Cardiac septum (tissue), 1 donor: ENCODE measurements at places on chromosomes 1 and 21. TPM values are rescaled to one million over a fixed set of nuclear protein-coding genes. Genes with fewer than 3 reads are reported as not detected.

The ADAMTS1 gene
- 92.5 TPM for total RNA-seq

The DNAJC8 gene
- total RNA-seq, result 54.1 TPM

The UMODL1 gene
- total RNA-seq, result not detected

The AVPR1B gene
- not detected for total RNA-seq

The SYDE2 gene
- total RNA-seq, result 20.2 TPM

The CDC42 gene
- 164 TPM for total RNA-seq

The CACHD1 gene
- 2.9 TPM for total RNA-seq

The CHRM3 gene
- 0.40 TPM for total RNA-seq

DNA sequence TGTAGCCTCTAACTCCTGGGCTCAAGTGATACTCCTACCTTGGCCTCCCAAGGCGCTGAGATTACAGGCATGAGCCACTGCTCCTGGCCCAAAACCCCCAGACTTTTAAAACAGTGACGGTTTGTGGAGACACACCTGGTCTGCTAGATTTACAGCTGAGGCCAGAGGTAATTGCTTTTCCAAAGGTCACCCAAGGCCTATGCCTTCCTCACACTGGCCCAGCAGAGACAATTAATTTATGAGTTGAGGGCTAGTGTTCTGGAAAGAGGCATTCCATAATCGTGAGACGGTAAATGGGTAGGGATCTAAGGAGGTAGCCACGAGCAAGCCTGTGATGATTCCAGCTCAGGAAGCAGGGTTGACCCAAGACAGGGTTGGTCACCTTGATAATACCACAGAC is 12.4 kb upstream of the PARP1 start:
- no peak for DNase-seq

DNA sequence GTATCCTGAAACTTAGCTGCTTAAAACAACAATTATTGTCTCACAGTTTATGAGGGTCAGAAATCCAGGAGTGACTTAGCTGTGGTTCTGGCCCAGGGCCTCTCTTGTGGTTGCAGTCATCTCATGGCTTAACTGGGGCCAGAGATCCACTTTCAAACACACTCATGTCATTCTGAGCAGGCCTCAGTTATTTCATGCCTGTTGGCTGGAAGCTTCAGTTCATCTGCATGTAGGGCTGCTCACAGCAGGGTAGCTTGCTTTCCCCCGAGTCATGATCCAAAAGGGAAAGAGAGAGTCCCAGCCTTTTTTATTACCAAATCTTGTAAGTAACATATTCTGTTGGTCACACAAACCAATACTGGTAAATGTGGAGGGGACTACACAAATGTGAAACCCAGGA is 96.6 kb upstream of the B3GALT2 start:
- DNase-seq, result no peak

- DNase-seq, result no peak
Observed at GRCh38 chr1:15708486-15709137, 24.5 kb downstream of the PLEKHM2 start.

DNA sequence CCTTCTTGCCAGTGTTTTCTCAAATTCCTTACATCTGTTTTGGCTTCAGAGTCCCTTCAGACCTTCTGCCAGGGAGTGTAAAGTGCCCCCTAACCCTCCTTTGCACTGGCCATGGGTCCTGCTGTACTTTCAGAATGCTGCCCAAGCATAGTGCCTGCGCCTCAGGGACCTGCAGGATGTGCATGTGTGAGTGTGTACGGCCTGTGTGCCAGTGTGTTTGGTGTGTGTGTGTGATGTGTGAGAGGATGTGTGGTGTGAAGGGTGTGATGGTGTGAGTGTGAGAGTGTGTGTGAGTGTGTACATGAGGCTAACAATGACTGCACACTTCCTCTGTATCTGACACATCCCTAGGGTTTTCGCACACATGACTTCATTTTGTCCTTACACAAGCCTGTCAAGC is 265.8 kb upstream of the RAB4A start:
- no peak for DNase-seq

DNA sequence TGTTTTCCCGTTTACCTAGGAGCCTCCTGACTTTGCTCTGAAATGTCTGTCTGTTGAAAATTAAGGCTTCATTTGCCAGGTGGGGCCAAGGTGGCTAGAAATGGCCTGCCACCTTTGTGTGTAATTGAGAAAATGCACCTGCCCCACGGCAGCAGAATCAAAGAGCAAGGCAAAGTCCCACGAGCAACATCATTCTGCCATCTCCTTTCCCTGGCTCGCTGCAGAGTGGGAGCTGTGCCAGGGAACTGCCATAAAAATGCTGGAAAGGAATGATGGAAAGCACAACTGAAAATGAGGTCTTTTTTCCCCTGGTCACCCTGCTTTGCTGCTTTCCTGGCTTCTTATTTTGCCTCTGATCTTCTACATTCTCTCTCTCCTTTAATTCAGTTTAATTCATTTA is 5.5 kb upstream of the OLFML2B start:
- no peak for DNase-seq

DNA sequence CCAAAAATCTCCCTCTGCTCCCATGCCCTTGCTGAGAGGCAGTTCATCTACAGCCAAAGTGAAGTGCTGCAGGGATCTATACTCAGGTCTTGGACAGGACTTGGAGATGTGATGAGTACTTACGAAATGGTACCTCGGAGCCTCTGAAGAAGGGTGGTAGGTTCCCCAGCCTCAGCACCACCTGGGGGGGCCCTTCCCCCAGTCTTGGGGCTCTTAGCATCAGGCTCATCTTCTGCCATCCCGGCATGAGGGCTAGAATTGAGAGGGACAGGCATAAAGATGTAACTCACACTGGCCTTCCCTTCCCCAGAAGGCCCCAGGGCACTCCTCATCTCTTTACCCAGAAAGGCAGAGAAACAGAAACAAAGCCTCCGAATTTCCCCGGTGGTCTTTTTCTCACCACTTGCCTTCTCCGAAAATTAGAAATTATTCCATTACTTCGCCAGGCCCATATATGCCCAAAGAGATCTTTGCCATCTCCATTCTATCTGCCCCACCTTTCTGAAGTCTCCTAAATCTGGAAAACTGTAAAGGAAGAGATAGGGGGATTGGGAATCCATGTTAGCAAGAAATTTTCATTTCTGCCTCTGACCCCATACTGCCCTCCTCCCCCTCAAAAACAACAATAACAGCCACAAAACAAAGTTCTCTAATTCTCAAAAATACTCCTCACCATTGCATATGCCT is 827 bp downstream of the RFX5 start:
- DNase-seq, result no peak

- no peak for DNase-seq
Observed at GRCh38 chr1:218694636-218695035, 349.5 kb downstream of the TGFB2 start.

DNA sequence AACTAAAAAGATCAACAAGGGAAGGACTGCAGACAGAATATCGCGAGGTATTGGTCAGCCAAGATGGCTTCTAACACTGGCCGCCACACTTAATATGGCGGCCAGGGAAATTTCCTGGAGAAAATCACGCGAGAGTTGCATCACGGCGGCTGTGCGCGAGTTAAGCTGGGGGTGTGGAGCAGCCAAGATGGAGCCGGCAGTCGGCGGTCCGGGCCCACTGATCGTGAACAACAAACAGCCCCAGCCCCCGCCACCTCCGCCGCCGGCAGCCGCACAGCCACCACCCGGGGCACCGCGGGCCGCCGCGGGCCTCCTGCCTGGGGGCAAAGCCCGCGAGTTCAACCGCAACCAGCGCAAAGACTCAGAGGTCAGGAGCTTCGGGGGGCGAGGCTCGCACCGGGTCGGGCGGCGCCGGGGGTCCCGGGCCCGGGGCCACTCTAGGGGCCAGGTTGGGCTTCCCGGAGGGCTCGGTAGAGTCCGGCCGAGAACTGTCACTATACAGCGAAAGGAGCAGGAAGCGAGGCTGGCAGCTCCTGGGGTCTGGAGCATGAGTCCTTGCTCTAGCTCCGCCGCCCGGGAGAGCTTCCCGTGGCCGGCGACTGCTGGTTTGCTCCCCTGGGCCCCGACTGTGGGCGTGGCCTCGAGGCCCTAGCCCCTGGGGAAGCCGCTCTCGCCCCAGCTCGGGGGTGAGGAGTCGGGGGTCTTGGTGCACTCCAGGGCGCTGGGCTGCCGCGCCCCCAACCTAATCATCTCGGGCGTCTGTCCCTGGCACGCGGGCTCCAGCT is at the start of gene STRIP1:
Gene STRIP1, plus strand, starts transcription at position 174 of the 785 bp plus-strand sequence. Its CDS starts 14 bp downstream, at position 188.
- DNase-seq, result peak; percentile 96

GRCh38 chr1:19049128-19049768 is 92.8 kb upstream of the IFFO2 start:
- no peak for DNase-seq

GRCh38 chr1:193285641-193286040 is 99.2 kb upstream of the B3GALT2 start:
- no peak for DNase-seq

DNA sequence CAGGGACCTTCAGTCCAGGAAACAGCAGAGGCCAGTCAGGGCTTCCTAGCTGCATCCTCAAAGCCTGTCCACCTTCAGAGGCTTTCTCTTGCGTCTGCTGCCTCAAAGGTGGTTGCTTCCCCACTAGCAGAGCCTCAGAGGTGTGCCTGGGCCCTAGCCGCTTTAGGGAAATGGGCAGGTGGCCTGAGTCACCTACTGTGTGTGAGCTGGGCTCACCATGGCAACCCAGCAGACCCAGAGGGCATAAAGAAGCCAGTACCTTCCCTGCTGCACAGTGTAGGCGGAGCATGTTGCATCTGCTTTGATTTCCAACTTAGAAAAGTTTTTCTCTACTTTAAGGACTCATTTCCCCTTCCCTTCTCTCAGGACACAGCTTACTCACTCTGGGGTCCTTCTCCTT is 12.5 kb downstream of the SLC9A1 start:
- no peak for DNase-seq

- DNase-seq, result no peak
Observed at GRCh38 chr1:224262373-224263054, 67.5 kb downstream of the NVL start.

DNA sequence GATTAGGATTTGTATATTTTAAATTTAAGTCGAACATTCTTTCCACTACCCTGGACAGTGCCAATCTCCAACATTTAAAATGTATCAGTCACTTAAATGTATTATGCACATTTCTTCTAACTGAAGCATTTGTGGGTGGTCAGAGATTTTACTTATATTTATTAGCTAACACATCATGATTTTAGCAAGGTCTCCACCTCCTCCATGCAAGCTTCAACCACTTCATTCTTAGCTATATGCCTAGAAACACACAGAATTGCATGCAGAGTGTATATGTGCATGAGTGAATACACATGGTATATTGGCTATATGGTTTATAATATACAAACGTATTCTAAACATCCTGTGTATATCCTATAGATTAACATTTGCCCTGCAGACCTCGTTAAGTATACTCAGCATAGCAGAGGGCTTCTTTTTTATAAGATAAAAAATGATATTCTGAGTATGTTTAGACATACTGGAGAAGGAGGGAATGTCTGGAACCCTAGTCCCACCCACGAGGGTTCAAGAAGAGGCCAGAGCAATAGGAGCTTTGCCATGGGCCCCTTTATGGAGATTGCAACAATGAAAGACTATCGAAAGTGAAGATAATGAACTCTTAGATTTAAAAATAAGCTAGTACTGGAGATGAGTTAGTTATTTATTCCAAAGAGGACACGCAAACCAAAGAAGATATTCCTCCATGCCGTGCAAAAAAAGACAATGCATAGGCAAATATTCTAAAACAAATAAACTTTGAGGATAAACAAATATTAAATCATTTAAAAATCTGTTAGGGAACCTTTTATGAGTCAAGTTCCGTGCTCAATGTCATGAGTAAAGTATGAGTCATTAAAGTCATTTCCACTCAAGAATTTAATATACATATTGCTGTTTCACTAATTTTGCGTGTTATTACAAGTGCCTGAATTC is 480.4 kb downstream of the SIPA1L2 start:
- DNase-seq, result no peak

- no peak for DNase-seq
Observed at GRCh38 chr1:109628540-109629321, 9.1 kb downstream of the AMPD2 start.

GRCh38 chr1:21320410-21321108 is 30.3 kb upstream of the ECE1 start:
- DNase-seq, result no peak

DNA sequence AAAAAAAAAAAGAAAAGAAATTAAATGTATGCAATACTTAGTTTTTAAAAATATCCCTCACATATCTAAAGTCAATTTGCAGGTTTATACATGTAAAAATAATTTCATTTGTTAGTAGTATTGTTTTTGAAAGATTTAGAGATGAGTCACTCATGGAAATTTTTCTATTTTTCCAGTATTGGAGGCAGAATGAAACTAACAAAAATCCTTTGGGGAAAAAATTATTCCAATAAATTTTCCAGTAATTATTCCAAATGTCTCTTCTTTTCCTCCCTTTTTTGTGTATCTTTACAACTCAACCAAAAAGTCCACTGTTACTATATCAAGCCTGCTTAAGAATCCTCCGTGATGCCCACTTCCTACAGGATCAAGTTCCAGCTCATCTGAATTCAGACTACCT is 29.9 kb downstream of the MPZL1 start:
- DNase-seq, result no peak

GRCh38 chr1:31872658-31873636 is 57.1 kb upstream of the SPOCD1 start:
- no peak for DNase-seq

- no peak for DNase-seq
Observed at GRCh38 chr1:54188291-54188690, 11.5 kb downstream of the CYB5RL start.

- DNase-seq, result no peak
Observed at GRCh38 chr1:31397360-31398095, 15.5 kb upstream of the SERINC2 start.

DNA sequence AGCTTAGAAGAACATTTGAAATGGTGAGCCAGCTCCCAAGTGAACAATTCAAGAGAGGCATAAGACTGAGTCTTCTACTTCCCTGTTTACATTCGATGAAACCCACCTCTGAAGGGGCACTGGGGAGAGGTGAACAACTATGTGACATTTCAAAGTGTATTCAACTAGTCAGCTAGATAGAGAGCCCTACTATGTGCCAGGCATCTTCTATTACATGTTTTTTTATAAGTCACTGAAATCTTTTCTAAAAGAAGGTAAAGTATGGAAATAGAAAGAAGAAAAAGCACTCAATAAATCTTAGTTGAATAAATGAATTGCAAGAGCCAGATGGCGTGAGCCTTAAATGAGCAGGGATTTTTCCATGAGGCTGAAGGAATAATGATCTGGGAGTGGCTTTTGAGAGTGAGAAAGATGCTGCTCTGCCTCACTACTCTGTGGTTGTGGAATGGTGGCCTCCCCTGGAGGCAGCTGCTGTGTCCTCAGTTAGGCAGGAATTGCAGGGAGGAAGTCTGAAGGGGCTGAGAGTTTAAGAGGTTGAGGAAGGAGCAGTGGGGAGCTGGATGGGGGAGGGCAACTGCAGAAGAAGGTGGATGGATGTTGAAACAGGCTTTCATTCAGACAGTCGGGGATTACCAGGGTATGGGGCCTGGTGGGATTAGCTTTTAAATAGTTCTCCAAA is 10.4 kb upstream of the PTPRF start:
- DNase-seq, result no peak

GRCh38 chr1:79151006-79151796 is 144.7 kb upstream of the ADGRL4 start:
- DNase-seq, result no peak

- no peak for DNase-seq
Observed at GRCh38 chr1:78950826-78951225, 55.7 kb downstream of the ADGRL4 start.

- DNase-seq, result no peak
Observed at GRCh38 chr21:38297871-38298270, 41.1 kb downstream of the KCNJ15 start.
